Gastrocnemius medialis (tissue), 4 donors: ENCODE measurements at places on chromosomes 4 and X.

- DNase-seq, result no peak
Observed at GRCh38 chr4:64144994-64145393, 264.3 kb downstream of the TECRL start.

DNA sequence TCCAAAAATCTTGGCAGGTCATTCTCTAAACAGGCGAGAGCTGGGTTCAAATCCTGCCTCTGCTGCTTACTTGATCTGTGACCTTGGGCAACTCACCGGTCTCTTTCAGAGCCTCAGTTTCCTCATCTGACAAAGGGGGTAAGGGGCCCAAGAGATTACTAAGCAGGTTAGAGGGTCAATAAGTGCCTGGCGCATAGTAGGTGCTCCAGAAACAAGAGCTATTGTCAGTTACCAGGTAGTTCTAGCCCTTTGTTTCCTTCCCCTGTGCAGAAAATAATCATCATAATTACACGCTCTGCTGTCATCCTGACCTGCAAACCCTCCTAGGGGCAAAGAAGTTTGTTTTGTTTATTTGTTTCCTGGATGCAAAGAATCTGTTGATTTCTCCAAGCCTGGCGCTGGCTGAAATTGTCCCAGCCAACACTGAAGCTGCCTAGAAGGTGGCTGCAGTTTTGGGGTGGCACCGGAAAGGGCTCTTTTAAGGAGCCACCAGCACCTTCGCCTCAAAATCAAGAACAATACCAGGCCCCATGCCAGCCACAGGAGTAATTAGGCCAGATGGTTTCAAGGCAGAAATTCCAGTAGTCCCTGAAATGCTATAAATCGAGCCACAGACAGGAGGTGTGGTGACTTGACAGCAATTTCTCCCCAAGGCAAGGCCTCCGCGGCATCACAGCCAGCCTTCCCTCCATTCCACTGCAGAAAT, 10.2 kb upstream of the KIAA0232 start:
- no peak for DNase-seq

DNA sequence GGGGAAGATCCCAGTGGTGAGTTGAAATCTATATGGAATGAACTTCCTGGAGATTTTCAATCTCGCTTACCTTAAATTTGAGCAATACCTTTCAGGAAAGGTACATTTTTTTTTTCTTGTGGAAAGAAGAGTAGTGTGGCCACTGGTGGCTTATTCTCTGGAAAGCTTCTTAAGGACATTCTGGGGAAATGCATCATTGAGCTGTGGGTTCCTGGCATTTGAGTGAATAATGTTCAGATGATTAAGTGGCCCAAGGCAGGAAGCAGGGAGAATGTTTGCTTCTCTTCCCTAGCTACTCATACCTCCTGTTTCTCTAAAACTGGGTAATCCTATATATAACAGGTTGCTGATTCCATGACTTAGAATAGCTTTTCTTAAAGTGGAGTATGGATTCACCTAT, 31.8 kb downstream of the STAG2 start:
- no peak for DNase-seq

DNA sequence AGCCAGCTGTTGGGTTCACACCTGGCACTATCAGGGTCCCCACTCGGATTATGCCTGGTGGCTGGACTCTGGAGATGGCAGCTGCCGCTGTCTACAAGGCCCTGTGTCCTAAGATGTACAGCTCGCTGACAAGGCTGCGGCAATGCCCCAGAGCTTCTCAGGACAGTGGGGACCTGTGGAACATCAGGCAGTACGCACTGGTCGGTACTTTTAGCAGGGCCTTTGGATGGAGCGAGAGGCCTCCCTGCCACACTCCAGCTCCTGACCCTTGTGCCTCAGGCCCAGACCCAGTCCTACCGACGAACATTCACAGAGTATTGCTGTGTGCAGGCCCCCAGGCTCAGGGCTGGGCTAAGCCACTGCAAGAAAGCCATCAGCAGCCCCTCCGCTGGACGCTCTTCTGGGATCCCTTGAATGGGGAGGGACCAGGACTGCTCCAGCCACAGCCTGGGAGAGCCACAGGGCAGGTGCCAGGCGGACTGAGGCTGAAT, 45.7 kb upstream of the HMX1 start:
- no peak for DNase-seq

DNA sequence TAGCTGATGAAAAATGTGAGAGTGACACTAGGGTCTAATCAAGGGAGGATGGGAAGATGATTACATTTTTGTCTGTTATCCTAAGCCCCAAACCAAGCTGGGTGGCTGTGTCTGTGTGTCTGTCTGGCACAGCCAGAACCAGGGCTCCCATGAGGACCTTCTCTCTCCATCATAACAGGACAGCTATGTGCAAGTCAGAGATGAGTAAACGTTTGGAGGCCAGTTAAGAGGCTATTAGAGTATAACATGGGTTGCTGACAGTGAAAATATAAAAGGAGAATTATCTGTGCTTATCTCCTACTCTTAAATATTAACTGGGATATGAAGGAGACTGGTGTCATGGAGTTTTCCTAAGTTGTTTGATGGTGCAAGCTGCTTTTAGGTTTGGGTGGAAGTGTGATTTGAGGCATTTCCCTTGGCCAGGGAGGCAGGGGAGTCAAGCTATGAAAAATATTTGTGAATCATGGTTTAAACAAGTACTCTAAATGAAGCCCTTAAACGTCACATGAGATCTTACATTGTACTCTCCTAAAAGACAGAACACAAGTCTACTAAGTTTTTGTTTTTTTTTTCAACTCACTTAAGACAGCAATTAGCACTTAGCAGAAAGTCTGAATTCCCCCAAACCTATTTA, 156.2 kb downstream of the ENOX2 start:
- no peak for DNase-seq

DNA sequence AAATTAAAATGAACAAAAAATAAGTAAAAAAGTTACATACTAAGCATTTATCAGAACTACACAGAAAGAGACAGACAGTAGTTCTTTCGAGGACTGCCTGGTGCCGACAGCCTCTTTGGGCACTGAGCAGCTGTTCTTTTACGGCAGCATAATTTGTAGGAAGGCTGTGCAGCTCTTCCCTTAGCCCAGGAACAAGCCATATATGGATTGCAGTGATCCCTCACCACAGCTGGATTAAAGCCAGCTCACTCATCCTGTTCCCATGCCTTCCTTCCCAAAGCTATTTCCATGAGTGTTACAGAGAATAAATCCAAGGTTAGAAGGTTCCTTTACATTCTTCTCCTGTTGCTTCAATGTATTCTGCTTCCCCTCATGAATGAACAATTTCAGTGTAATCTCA, 71.7 kb downstream of the DDX60L start:
- peak; percentile 74 for DNase-seq

DNA sequence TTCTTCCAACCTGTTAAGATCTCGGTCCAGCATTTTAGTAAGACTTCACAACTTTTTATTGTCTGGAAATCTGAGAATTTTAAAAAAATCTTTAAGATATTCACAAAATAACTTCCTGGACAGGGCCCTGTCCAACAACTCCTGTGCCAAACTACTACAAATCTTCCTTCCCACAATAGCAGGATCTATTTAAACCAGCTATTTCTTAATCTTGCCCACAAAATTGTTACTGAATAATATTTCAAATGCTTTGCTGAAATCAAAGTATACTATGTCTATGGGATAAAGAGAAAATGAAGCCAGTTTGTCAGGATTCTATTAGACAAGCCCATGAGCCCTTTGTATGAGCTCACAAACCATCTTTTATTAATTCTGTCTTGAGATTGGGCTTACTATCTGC, 104.1 kb upstream of the DDIT4L start:
- DNase-seq, result no peak
